ENCODE measurements at places on chromosomes 7 and 10.
A peak's percentile ranks its signal among the peaks of the same experiment; 100 is the strongest.

GRCh38 chr10:49500412-49500811 lies 38.5 kb downstream of the ERCC6 start:
- no peak for DNase-seq

DNA sequence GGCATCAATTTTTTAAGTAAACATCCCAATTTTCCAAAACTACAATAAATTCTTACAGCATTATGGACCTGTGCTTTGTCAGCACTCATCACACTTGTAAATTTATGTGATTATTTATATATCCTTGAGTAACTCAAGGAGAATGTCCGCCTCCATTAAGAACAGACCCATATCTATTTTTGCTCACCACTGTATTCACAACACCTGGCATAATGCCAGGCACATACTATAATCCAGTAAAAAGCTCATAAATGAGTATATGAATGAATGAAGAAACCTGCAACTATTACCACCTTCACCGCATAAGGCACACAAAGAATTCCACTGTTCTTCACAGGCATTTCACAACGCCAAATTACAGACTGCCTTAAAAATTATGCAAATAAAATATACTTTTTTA lies 46.9 kb downstream of the MINDY3 start:
- DNase-seq = no peak

DNA sequence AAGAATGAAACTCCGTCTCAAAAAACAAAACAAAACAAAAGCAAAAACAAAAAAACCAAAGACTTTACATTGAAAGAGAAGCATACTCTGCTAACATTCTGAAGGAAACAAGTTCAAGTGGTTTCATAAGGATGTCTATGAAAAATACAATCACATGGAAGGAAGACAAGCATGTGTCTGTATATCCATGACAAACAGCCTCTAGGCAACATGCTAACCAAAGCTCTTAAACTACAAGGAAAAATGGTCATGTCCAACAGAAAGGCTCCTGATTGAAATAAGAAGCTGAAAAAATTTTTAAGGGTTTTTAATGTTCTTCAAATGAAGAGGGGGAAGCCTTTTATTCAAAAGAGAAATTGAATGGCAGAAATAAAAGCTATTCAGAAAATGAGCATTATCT lies 64.9 kb downstream of the UBE2H start:
- no peak for DNase-seq

- no peak for DNase-seq
These were observed 165.8 kb upstream of the KLF6 start for GRCh38 chr10:3950676-3951275.

- DNase-seq = no peak
These were observed 175.1 kb downstream of the NEURL1 start for GRCh38 chr10:103668351-103669242.

DNA sequence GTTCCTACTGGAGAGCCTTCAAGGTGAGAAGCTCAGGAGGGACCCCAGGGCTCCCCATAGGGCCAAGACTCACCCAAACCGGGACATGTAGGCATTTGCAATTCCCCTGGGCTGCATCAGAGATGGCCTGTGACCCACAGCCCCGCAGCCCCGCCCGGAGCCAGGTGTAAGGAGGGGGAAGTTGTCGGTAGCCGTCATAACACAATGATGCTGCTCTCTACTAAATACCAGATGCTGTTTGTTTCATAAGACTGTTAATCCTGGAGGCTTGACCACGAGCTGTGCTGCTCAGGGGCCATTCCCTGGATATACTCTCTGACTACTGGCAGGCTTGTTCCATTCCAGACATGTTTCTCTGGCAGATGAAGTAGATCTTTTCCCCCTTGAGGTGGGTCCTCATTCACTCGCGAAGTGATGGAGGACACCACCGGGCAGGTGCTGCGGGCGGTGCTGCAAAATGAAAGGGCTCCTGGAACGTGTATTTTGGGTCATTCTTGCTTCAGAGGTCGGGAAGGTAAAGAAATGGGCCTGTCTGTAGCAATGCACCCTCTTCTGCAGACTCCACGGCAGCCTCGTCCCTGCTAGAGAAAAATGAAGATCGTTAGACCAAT lies 61.1 kb downstream of the MKI67 start:
- no peak for DNase-seq

DNA sequence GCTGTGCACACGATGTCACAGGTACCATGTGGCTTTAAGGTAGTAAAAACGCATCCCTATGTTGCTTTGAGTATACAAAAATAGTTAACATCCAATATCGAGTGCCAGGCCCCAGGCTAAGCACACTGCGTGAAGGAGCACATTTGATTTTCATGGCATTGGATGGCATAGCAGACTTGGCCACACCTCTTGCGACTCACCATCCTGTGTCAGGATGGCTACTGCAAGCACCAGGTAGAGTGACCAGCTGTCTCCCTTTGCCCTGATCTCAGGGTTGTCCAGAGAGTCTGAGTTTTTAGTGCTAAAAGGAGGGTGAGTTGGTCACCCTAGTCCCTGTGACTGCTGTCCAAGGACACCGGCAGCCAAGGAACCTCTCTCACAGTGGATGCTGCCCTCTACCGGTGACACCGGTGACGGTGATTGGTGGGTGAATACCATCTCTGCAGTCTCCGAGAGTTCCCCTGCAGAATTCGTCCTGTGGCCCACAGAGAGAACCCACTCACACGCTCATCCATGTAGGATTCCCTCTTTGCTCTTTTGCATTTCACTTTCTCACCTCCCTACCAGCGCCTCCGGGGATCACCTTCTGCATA lies 76.1 kb downstream of the BICC1 start:
- peak; percentile 13 for DNase-seq

- no peak for DNase-seq
These were observed 639.2 kb upstream of the POT1 start for GRCh38 chr7:125568799-125569198.

DNA sequence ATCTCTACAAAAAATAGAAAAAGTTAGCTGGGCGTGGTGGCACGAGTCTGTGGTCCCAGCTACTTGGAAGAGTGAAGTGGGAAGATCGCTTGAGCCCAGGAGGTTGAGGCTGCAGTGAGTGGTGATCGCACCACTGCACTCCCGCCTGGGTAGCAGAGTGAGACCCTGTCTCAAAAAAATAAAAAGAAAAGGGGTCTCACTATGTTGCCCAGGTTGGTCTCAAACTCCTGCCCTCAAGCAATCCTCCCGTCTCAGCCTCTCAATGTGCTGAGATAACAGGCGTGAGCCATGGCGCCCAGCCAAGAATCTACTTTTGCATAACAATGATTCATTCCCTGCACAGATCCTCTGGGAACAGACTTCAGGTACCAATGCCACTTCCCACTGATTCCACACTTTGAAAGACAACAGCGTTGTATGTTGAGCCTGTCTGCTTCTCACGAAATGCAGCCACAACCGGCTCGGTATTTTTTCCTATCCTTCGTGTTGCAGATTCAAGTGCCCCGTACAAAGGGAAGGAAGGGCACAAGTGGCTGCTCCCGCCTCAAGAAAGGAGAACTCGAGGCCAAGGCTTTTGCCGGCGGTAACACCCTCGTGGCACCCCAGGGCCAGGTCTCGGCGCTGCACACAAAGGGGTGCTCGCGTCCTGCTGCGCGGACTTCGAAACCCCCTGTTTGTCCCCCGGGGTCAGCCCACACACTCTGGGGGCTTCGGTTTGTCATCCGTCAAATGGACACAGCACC lies 745 bp downstream of the DAGLB start:
- no peak for DNase-seq

DNA sequence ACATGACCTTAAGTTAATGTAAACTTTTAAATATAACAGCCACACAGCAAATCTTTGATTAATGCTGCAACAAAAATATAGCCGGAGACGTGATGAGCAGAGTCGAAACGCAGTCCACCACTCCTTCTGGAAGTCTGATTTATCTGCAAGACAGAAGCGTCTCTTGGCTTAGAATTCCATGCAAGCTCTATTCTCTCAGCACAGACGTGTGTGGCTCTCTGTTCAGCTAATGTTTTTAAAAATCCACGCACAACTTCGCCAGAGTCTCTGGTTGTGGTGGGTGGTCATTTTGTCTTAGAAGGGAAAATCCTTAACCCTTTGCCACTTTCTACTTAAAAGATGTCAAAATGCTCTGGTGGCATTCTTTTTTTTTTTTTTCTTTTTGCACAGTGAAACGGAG lies 438.0 kb upstream of the MGMT start:
- no peak for DNase-seq

DNA sequence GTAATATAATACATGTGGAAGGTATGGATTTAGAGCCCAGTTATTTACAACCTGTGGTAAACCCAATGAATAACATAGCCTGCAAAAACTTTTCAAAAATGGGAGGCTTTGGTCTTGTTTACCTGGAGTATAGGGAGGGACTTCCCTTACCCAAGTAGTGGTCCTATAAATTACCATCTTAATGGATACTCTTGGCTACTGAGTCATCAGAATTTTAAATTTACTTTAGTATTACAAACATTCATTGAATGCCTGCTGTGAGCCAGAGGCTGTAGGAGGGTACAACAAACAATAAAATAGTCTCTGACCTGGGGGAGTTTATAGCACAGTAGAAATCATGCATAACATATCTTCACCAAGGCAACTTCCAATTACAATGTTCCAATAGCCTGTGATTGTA lies 365.1 kb downstream of the BBS9 start:
- DNase-seq = no peak

DNA sequence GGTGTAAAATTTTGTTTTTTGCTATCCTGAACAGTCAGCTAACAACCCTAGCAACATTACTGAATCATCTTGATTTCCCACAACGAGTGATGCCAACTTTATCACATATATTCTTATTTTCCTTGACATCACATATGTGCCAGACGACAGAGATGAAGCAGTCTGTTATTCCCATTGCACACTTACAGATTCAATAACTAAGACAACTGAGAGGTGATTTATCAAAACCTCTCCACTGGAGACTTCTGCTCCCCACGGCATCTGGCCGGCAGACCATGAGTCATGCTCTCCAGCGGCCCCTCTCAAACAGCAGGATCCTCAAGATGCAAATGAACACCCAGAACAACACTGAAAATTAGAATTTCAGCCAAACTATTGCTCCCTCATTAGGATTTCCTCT lies 57.1 kb downstream of the AMPH start:
- DNase-seq = no peak

DNA sequence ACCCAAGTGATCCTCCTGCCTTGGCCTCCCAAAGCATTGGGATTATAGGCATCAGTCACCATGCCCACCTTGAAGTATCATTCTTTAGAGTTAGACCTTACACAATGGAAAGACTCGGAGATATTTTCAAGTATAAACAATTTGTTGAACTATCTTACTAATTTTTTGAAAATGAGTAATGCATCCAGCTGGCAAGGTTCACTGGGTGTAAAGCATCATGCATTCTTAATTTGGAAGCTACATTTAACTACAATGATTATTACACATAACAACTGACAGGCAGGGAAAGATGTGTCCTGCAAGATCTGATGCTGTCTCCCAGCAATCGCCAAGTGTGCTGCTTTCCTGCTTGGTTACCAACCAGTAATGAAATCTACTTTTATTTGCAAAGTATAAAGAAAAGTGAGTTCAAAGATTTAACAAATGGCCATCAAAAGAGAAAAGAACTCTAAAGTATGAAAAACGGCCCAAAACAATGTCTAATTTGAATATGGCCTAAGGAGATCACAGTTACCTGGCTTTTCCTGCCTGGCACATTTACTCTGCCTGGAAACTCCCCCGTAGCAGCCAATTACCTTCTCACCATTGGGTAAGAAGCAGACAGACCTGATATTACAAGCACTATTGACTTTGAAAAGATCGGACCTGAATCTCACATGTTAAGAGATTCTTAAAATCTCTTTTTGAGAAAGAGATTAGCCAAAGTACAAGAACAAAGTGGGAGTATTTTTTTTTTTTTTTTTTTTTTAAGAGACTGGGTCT lies 59.3 kb upstream of the NMT2 start:
- no peak for DNase-seq

DNA sequence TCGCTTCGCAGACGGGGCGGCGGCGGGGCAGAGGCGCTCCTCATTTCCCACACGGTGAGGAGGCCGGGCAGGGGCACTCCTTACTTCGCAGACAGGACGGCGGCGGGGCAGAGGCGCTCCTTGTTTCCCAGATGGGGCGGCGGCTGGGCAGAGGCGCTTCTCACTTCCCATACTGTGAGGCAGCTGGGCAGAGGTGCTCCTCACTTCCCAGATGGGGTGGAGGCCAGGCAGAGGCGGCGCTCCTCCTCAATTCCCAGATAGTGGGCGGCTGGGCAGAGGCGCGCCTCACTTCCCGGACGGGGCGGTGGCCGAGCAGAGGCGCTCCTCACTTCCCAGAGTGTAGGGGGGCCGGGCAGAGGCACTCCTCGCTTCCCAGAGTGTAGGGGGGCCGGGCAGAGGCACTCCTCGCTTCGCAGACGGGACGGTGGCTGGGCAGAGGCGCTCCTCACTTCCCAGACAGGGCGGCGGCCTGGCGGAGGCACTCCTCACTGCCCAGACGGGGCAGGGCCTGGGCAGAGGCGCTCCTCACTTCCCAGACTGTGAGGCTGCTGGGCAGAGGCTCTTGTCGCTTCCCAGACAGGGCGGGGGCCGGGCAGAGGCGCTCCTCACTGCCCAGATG lies 43.1 kb downstream of the ZEB1 start:
- DNase-seq = no peak

DNA sequence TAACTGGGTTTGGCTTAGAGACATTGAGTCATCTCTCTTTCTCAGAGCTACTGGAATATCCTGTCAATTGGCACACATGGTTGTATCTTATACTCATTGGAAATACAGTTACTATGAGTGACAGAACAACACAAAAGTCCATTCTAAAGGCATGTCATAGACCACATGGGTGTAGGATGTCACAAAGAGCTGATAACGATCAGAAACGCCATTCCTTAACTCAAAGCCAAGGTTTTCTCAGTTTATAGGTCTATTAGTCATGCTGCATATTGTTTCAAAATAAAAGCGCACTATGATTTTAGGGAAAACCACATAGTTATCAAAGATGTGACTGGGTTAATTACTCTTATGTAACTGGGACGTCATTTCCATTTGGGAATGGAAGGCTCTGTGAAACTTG lies 147.2 kb upstream of the FAM171A1 start:
- no peak for DNase-seq

DNA sequence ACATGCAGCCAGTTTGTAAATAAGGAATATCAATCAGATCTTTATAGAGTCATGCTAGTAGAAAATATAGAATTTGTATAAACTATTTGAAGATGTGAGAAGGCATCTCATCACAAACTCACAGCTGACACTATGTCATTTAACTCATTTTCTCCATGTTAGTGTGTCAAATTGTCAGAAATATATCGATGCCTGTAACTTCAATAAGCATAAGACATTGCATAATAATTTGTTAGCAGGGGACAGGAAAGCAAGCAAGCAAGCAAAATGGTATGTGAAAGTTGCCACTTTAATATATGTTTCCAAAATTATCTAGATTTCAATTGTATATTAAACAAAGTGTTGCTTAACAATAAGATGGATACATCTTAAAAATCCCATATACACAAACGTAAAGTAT lies 571.0 kb downstream of the ARL4A start:
- DNase-seq = no peak

GRCh38 chr7:81710751-81711150 lies 59.1 kb downstream of the HGF start:
- no peak for DNase-seq

DNA sequence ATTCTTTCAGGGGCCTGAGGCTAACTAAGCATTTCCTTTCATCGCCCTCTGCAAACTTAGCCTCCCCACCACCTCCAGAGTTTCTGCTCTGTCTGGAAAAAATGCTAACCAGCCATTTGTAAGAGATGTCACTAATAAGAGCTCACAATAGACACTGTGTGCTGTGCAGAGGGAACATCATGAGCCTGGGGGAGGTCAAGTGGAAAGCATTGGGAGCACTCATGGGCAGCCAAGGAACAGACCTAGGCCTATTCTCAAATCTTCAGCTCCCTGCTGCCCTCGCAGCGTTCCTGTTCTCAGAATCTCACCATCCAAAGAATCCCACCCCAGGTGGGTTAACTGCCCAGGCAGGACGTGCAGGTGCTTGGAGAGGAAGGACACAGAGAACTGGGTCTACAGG lies 27.1 kb upstream of the GPAM start:
- DNase-seq = no peak
